ENCODE measurements at places on chromosomes 16 and 17.

GRCh38 chr16:63813862-63814261 lies 1308.0 kb downstream of the CDH11 start:
- no peak for DNase-seq

GRCh38 chr17:50661795-50662391 lies 27.2 kb downstream of the ABCC3 start:
- peak; percentile 73 for DNase-seq

DNA sequence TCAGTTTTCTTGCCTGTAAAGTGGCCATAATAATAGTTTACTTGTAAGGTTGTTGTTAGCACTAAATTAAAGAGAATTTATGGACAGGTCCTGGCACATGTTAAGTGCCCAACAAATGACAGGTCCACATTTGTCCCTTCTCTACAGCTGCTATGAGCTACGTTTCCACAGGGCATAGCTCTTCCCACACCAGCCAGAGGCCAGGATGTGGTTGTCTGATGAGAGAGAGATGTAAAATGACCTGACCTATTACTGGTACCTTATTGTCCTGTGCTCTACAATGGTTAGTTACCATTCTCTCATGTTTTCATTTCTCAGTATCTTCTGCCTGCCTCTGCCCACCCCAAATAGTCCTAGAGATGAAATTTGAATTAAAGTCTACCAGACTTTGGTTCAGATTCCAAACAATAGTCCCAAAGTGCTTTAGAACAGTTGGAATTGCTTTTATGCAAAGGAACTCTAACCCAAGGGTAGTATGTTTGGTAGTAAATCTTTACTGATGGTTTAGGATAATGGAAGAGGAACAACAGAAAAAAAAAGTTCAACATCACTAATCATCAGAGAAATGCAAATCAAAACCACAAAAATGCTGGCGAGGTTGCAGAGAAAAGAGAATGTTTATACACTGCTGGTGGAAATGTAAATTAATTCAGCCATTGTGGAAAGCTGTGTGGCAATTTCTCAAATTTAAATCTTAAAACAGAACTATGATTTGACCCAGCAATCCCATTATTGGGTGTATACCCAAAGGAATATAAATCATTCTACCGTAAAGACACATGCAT lies 57.1 kb upstream of the ANKFN1 start:
- no peak for DNase-seq

DNA sequence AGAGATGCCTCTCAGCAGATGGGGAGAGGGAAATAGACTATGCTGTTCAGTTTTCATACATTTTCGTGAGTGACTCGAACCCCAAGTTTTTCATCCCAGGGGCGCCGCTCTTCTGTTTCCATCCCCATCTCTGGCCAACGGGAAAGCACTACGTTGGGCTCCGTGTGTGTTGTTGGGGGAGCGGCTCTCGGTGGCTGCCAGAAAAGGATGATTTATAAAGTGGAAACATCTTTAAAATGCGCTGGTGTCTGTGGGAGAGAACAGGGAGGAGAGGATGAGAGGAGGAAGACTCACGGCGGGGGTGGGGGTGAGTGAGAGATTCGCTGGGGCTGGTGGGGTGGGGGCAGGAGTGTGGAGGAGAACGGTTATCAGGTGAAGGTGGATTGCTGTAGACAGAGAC lies 5.8 kb downstream of the TBX4 start:
- DNase-seq, result no peak

DNA sequence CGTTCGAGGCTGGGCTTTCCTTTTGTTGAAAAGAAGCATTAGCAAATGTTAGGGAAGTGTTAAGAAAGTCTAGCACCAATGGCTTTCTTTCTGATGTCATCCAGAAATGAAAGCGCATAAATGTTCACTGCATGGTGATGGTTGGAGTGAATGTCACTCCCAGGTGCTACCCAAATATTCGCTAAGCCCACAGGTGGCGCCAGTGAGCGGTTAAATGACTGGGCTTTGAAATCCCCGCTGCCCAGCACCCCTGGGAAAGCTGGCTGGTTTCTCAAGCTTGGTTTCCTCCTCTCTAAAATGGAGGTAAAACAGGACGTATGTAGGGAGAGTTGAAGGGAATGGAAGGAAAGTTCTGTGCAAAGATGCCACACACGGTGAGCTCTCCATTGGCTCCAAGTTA lies 104.4 kb downstream of the IRX5 start:
- DNase-seq, result peak; percentile 31

- DNase-seq, result peak; percentile 3
Observed at GRCh38 chr16:72455743-72456659, 284.0 kb upstream of the PMFBP1 start.

DNA sequence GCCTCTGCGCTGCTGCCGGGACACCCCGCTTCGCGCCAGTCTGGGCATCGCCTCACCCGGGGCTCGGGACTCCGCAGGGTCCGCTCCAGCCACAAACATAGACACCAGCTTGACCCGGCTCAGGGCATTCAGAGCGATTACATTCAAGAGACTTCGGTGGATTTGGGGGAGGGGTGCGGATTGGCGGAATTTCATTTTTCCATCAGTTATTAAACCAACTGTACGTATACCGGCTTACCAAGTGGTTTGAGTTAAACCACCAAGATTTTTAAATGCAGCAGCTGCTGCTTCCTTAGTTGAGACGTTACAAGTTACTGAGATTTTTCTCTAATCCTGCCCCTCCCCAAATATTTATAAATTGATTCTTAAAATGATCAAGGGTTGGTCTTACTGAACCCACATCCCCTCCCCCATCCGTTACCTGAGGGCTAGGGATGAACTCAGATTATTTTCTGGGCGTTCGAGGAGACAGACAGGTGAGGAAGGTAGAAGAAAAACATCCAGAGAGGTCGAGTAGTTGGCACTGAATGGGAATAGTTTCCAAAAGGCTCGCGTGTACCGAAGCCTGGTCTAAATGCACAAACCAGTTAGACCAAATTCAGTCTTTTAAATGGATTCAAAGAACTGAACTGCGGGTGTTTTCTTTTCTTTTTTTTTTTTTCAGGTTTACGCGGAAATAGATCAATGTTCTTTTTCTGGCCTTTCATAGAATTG lies 1.5 kb downstream of the CRHR1 start:
- DNase-seq, result no peak

- DNase-seq, result no peak
Observed at GRCh38 chr17:17491546-17491988, 4.6 kb downstream of the RASD1 start.

GRCh38 chr17:83126275-83126811 lies 46.9 kb downstream of the METRNL start:
- DNase-seq, result no peak

DNA sequence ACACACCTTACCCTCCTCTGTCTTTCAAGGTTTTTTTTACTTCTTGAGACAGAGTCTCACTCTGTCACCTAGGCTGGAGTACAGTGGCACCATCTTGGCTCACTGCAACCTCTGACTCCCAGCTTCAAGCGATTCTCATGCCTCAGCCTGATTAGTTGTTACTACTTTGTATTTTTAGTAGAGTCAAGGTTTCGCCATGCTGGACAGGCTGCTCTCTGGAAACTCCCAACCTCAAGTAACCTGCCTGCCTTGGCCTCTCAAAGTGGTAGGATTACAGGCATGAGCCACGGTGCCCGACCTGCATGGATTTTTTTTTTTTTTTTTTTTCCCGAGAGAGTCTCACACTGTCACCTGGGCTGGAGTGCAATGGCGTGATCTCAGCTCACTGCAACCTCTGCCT lies 273.2 kb downstream of the RBFOX1 start:
- no peak for DNase-seq

DNA sequence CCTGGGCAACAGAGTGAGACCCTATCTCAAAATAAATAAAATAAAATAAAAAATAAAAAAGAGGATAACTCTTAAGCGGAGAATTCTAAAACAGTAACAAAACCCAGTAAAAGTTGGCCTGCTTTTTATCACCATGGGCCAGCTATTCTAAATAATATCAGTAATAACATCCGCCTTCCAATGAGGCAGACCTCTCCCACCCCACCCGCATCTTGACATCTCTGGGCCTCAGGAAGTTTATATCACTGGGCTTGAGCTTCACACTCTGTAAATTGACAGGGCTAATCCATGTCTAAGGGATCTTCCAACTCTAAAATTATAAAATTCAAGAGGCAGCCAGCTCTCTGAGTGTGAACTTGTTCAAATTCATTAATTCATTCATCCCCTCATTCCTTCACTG lies 82.9 kb upstream of the MTMR4 start:
- no peak for DNase-seq

DNA sequence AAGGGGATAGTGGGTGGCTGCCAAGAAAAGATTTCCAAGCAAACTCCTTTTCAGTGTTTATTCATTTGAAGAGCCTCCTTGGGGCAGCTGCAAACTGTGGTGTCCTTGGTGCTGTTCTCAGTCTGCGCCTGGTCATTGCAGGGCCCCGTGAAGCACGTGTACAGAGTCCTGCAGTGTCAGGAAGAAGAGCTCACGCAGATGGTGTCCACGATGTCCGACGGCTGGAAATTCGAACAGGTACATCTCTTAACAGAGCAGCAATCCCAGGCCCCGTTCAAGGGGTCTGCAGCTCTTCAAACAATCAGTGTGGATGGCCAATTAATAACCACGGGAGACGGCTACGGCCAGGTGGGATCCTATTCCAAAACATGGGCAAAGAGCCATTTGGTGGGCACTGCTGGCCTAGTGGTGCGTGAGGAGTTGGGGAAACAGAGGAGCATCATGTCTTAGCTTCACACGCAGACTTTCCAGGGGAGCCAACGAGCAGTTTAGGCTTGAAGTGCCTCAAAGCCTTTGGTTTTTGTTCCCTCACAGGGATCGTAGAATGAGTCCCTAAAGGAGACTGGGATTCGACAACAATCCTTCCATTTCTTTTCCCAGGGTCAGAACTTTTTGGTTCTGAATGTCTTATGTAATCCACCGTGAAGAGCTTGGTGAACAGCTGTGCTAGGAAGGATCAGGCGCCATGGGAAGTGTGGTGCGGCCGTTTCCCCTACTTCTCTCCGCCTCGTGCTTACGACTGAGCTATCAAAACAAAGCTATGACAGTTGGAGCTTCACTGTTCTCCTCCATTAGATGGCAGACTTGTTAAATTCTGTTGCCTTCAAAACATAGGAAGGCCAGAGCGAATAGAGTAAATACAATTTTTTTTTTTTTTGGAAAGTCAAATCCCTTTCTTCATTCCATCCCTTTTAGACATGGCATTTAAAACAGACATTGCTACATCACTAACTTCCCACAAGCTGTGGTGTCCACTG lies 12.6 kb downstream of the KCTD2 start:
- DNase-seq, result no peak

- no peak for DNase-seq
Observed at GRCh38 chr16:1723450-1724147, 17.6 kb downstream of the MAPK8IP3 start.
